ENCODE measurements at places on chromosomes 2 and 18. TPM values are rescaled to one million over a fixed set of nuclear protein-coding genes. Genes with fewer than 3 reads are reported as not detected.
A peak's percentile ranks its signal among the peaks of the same experiment; 100 is the strongest.

Gene IL1RL1
- total RNA-seq = 4.0 TPM

- no peak for DNase-seq
- no peak overlapping the region for H3K4me3 ChIP-seq
- no peaks in the 10 kb centered on the region for H3K36me3 ChIP-seq
- H3K27me3 ChIP-seq = no peaks in the 10 kb centered on the region
- no peaks in the 10 kb centered on the region for H3K4me1 ChIP-seq
- H3K27ac ChIP-seq = peak overlapping the region; percentile 48
These were observed 31.8 kb upstream of the COL6A3 start for GRCh38 chr2:237445611-237446337.

DNA sequence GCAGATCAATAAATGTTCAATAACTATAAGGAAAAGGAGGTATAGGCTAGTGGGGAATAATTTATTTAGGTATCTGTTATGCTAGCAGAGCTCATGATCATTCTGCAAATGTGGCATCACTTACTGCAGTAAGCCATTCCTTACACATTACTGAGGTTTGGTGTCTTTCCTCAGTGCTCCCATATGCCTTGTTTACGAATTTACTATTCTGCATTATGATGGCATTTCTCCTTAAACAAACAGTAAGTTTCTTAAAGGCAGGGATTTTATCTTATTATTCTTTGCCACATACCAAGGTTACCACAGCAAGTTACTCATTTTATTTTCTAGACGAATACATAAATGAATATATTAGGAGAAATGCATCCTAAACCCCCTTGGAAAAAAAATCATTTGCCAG, 88.4 kb downstream of the DSEL start:
- no peak overlapping the region for H3K4me3 ChIP-seq
- no peak overlapping the region for H3K27ac ChIP-seq
- H3K27me3 ChIP-seq = no peaks in the 10 kb centered on the region

- H3K4me1 ChIP-seq = peaks cover 35% of the 10 kb centered on the region
- H3K4me3 ChIP-seq = peak within 1 kb of the TSS; percentile 88
- DNase-seq = no peak
These were observed at the start of gene ASAP2 for GRCh38 chr2:9205963-9206948. ASAP2 (plus strand) TSS chr2:9206812; CDS start chr2:9207105, 293 bp downstream.

DNA sequence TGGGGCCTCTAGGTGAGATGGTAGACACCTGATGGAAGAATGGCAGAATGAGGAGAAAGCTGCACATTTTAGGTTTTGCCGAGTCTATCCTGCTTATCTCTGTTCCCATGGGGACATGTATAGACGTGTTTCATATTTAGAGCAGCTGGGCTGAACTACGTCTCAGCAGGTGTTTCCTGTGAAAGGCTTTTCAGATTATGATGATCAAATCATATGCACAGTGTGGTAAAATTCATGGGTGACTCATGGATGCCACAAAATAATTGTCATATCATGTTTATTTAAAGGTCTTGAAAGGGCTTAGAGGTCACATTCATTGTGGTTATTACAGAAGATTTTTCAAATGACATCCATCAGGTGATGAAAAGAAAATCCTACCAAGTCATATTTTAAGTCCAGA, 90.5 kb downstream of the ICOS start:
- no peaks in the 10 kb centered on the region for H3K36me3 ChIP-seq
- DNase-seq = no peak
- H3K27ac ChIP-seq = no peak overlapping the region
- H3K27me3 ChIP-seq = no peaks in the 10 kb centered on the region

Gene DNAH6
- under 0.01 TPM for total RNA-seq

Data from Peyer's patch (tissue), 4 donors.